SW 1271 (cell line): ENCODE measurements at places on chromosomes 7 and 10.

DNA sequence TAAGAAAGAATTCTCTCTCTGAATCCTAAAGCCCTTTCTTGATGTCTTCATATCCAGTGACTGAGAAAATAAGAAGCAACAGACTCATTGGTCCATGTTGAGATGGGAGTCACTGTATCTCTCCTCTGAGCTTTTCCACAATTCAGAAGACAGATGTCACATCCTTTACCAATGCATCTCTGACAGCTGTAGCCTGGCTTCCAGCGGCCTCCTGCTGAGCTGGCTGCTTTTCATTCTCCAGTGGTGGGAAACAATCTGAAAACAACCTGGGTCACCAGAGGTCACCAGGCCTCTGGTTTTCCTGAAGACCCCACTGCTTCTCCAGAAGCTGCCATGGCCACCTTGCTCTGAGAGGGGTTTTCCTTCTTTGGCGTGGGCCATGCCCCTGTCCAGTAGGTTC lies 18.3 kb upstream of the RPA3 start:
- DNase-seq: no peak

- DNase-seq: no peak
Measured at GRCh38 chr10:93034426-93034825, 26.2 kb upstream of the CYP26C1 start.

DNA sequence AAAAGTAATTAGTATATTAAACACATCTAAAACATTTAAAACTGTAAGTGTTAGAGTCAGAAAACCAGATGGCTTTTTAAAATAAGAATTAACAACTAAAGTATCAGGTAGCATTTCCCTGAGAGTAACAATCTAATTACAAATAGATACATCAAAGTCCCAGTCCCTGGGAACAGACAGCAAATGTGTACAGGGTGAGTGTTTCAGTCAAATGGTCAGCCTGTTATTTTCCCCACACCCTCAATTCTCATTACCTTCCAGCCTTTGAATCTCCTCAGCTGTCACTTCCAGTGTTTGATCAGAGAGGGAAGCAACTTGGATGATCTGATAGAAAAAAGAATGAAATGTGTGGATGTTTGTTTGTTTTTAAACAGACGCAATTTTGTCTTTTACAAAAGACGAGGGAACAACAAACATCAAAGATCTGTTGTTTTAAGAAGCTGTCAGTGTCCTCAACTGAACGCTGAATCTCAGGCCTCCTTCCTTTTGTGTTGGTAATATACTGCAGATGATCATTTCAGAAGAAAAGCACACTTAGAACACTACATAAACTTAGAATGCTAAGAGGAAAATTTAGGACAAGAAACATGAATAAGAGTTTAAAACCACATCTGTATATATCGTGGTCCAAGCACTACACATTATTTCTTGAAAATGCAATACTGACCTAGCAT lies 29.8 kb downstream of the CEP41 start:
- DNase-seq: no peak

GRCh38 chr7:1160670-1161021 lies 650 bp upstream of the ZFAND2A start:
- DNase-seq: peak; percentile 64

DNA sequence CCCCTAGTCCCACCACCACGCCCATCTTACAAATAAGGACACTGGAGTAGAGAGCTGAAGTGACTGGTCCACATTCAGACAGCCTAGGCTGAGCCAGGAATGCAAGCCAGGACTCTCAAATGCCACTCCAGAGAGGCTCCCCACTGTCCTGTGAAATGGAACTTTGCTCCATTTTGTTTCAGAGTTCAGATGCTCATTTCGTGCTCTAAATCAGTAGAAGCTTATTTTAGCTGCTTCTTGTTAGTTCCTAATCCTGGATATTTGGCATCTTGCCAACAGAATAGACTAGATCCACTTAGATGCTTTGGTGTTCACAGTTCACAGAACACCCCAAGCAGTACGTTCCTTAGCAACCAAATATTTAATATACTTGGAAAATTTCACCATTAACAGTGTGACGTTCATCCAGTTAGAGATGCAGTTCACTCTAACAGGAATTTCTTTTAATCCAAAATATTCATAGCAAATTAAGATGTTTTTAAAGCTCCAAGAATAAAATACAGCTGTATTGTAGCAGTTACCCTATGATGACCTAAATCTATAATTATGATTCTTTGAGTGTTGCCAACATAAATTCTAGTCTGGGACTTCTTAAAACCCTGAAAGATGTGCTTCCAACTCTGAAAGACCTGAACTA lies 7.3 kb downstream of the MMP21 start:
- DNase-seq: no peak

GRCh38 chr10:132993271-132994184 lies 51.2 kb upstream of the CFAP46 start:
- no peak for DNase-seq

DNA sequence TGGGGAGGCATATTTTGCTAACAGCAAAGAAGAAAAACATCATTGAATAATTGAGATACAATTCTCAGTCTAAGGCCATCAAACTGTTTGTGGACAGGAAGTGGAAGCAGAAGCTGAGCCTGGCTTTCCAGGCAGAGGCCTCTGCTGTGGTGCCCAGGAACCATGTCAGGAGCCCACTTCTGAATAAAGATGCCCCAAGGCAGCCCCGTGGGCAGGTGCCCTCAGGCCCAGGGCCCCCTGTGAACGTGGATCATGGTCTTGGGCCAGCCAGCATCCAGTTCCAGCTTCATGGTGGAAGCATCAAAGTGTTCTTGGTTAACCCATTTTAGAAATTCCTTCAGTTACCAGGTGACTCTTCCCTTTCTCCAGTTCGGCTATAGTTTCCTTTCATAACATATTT lies 346.8 kb downstream of the PTPRN2 start:
- DNase-seq: no peak

GRCh38 chr7:35805876-35806275 lies 5.0 kb downstream of the SEPTIN7 start:
- DNase-seq: no peak

DNA sequence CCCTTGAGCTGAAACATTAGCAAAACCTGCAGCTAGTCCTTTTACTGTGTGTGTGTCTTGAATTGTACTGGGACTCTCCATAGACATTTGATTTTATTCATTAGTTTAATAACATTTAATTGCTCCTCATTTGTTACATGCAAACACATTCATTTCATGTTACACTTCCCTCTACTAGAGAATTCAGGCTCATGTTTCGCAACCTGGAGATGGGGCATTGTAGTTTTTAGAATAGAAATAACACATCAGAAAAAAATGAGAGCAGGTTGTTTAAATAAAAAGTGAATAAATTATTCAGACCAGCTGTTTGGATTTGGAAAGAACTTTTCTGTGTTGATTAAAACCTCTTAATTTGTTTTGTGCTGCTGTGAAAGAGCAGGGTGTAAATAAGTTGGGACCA lies 243.9 kb downstream of the ETV1 start:
- no peak for DNase-seq

GRCh38 chr10:21534280-21534586 lies 201 bp downstream of the MLLT10 start:
- DNase-seq: no peak
